Stimulated activated CD4-positive, alpha-beta T cell treated with anti-CD3 and anti-CD28 coated beads, Interleukin-12 subunit alpha, Interleukin-12 subunit beta, amount 100 ng/mL, for 48 hours (primary cell): ENCODE measurements at places on chromosomes 13 and 19.

DNA sequence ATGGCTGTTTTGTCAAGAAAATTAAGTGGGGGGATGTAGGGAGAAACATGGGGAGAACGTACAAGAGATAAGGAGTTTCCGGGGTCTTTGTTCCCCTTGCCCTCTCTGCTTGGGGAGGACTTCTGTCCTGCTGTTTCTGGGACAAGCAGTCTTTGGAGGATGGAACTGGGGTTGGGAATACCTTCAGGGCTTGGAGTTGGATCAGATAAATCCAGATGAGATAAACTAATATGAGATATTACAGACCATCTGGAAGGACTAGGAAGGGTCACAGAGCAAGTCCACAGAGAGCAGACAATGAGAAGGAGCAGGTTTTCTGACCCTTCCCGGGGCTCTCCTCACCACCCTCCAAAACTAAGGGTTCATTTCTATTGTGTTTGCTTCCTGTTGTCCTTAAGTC, 237.5 kb downstream of the TSHZ3 start:
- DNase-seq: no peak

- no peak for DNase-seq
Observed at GRCh38 chr19:45771311-45771933, 2.4 kb upstream of the SIX5 start.

DNA sequence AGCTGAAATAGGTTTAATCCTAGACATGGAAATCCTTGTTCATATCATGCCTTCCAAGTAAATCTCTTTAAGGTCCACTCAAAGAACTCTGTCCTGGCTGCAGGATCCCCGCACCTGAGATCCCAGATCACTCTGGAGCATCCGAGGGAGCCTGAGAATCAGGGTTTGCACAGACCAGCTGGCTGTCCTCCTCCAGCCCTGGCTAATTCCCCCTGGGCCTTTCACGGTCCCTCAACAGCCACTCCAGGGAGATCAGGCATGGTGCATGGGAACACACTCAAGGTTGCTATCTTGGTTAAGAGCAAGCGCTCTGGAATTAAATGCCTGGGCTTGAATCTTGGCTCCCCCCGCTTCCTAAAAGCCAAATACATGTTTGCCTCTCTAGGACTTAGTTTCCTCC, 130.8 kb downstream of the IRS2 start:
- no peak for DNase-seq

DNA sequence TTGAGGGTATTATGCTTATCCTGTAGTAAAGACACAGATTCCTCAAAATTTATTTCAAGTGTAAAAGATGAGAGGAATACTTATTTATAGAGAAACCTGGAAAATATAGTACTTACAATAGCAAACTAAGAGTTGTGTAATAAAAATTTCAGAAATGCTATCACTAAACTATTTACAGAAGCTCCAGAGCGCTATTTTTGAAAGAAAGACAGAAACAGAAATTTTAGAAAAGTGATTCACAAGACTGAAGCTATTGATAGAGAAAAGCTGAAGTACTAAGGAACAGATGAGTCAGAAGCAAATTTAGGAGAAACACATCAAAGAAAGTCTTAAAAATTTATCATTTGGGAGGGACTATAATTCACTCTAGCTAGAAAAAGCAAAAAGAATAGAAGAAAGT, 1174.2 kb downstream of the DIAPH3 start:
- no peak for DNase-seq

DNA sequence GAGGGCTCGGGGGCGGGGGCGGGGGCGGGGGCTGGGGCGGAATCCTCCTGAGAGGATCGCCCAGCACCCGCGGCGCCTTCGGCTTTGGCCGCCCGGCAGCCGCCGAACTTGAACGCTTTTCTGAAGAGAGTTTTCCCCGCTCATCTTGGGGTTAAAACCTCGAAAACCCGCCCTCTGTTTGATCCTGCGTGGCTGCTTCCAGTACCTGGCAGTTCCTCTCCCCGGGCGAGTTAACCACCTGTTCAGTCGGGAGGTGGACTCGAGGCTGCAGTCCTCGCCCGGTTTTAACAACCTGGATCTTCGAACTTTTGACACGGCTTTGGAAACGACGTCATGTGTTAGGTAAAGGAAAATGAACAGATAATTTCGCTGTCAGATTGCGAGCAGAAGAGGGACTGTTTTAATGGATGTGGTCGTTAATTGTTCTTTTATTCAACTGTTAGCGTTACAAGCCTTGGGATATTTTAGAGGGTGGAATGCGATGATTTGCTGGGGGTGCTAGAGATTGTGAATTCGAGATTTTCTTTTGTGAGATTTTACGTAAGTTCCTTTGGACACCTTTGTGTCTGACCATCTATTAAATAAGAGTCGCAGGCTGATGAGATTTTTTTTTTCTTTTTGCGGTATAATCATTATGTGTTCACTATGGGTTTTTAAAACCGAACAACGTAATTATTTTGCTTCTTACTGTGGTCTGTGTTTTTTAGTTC, 1.0 kb downstream of the FNDC3A start:
- DNase-seq: no peak

DNA sequence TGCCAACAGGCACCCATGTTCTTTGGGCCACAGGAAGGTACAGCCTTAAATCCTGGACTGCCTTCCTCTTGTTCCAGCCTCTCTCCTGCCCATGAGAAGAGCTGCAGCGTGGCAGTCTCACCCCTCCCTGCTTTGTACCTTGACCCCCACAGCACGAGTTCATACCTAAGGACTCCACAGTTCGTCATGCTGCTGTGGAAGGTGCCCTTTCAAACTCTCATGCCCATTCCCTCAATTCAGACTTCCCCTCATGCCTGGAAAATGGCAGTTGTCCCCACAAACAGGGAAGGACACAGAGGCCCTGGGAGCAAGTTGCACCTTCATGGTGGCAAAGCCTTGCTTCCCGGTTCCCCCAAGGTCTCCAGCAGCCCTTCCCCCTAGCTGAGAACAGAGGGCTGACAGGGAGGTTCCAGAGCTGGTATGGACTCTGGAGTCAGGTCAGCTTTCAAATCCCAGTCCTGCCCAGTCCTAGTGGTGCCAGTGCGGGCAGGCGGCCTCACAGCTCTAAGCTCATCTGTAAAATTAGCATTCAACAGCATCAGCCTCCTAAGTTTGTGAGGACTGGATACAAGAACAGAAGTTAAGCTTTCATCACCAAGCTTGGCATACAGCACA, 8.6 kb downstream of the GSK3A start:
- DNase-seq: no peak

- DNase-seq: no peak
Observed at GRCh38 chr13:80083081-80083852, 257.7 kb downstream of the SPRY2 start.

DNA sequence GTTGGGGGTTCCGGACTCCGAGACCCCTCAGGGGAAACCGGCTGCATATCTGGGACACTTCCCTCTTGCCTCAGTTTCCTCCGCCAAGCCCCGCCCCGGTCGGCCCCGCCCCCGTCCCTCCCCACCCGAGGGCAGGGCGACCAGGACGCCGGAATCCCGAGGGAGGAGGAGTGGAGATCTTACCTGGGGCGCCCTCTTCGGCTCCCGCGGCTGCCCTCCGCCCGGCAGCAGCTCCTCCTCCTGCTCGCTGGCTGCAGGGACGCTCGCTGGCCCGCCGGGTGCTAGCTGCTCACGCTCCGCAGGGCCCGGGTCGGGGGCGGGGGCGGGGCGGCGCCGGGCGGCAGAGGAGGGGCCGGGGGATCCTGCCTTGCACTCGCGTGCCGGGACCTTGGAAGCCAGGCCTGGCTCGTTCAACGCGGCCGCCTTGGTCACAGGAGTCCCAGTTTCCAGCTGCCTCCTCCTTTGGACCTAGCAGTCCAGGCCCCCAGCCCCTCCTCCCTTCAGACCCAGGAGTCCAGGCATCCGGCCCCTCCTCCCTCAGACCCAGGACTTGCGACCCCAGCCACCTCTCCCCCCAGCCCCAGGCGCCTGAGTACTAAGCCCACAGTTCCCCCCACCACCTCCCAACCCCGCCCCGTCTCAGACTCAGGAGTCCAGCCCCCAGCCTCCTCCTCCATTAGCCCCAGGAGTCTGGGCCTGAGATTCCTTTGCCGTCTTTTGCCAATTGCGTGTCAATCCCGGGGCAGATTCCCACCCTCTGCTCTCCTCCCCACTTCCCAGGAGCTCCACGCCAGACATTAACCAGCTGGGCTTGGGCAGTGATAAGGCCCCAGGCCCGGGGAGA, at the start of gene NTF4:
Gene NTF4, minus strand, starts transcription at position 51 of the 844 bp plus-strand sequence. CDS start 2,821 bp downstream, outside the sequence.
- DNase-seq: no peak
